ENCODE measurements at places on chromosomes 2 and 18. TPM values are rescaled to one million over a fixed set of nuclear protein-coding genes. Genes with fewer than 3 reads are reported as not detected.
A peak's percentile ranks its signal among the peaks of the same experiment; 100 is the strongest.

DNA sequence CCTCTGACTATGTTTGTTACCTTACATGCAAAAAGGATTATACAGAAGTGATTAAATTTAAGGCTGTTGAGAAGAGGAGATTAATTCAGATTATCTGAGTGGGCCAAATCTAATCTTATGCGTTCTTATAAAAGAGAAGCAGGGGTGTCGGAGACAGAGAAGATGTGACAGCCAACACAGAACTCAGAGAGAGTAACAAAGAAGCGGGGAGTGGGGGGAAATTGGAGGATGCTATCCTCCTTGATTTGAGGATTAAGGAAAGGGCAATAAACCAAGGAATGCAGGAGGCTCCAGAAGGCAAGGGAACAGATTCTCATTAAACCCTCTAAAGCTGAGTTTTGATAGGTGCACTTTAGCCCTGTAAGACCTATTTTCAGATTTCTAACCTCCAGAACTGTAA, 291.3 kb upstream of the REG3G start:
- no peak for DNase-seq
- H3K27me3 ChIP-seq: no peaks in the 10 kb centered on the region
- no peak overlapping the region for H3K27ac ChIP-seq
- no peaks in the 10 kb centered on the region for H3K36me3 ChIP-seq
- no peak overlapping the region for H3K4me3 ChIP-seq

Gene CACNB4
- 0.23 TPM for total RNA-seq

GRCh38 chr2:127897531-127898211, 11.9 kb upstream of the AMMECR1L start:
- peaks cover 4% of the 10 kb centered on the region for H3K27me3 ChIP-seq
- H3K27ac ChIP-seq: no peak overlapping the region
- no peak overlapping the region for H3K4me3 ChIP-seq

DNA sequence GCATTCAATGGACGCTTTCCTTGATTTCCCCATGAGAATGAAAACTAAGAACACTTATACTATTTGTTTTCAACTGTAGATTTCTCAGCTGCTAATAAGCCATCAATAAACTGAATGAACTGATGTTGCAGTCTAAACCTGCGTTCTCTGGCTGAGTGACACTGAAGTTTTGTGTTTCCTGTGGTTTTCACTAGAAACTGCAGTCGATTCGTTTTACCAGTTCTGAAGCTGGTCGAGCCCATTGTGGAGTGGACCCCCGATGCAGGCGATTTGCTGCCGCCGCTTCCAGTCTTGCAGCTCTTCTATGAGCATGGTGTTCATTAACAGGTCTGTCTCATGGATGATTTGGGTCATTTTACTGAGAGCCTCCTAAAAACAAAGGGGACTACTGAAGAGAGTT, 50.6 kb upstream of the STAT1 start:
- H3K4me3 ChIP-seq: peak overlapping the region; percentile 94
- peak overlapping the region; percentile 95 for H3K27ac ChIP-seq
- H3K27me3 ChIP-seq: no peaks in the 10 kb centered on the region
- DNase-seq: peak; percentile 53

DNA sequence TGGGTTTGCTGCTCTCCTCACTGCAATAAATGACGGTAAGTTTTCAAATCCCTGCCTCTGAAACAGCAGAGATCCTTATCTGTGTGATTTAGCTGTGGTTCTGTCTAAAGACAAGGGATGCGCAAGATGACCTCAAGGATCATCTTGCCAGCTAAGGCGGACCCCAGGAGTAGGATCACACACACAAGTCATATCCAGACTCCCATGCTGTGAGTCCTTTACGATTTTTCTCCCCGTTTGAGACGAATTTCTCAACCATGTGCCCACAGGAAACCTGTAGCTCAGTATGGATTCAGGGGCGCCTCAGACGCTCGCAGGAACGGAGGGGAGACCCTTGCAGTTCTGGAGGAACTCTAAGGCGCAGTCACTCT, 11.1 kb upstream of the DCTN1 start:
- peak overlapping the region; percentile 92 for H3K4me3 ChIP-seq
- H3K4me1 ChIP-seq: peaks cover 9% of the 10 kb centered on the region
- peak overlapping the region; percentile 76 for H3K27ac ChIP-seq
- no peaks in the 10 kb centered on the region for H3K36me3 ChIP-seq
- DNase-seq: peak; percentile 18

Gene MBD1
- total RNA-seq: 79.7 TPM

GRCh38 chr2:100733391-100734187, 86.3 kb upstream of the NPAS2 start:
- peaks cover 23% of the 10 kb centered on the region for H3K27me3 ChIP-seq
- no peak overlapping the region for H3K4me3 ChIP-seq
- no peaks in the 10 kb centered on the region for H3K36me3 ChIP-seq
- H3K4me1 ChIP-seq: no peaks in the 10 kb centered on the region
- no peak overlapping the region for H3K27ac ChIP-seq
- no peak for DNase-seq

Gene USP37
- total RNA-seq: 40.7 TPM

DNA sequence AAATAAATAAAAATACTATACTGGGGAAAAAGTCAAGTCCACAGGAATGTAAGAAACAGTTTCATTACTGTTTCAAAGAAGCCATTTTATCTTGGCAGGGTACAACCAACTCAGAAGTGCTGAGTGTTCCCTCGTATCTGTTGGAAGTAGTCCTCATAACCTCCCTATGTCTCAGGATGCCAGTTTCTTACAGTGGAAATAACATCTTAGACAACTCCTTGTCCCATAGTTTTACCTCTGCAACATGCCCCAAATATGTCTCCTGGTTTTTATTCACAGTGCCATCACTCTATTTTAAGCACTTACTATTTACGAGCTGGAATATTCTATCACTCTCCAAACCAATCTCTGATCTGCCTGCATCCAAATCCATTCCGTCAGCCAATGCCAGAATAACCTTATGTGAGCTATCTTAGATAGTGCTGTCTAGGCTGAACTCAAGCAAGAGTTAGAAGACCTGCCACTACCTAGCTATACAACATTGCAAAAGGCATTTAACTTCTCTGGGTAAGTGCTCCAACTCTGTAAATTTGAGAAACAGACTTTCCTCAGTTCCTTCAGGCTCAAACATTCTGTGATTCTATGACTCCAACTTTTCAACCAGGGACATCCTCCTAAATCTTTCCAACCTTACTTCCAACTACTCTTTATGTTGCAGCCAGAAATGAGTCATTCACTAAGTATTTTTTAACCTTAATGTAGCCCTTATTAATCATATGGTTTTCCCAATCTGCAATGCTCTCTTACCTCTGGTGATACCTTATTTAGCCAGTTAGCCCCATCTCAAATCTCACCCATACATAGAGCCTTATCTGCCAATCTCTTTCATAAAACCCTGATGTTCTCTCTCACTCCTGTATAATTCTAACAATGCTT, 66.7 kb downstream of the RTN4 start:
- H3K4me1 ChIP-seq: peaks cover 25% of the 10 kb centered on the region
- DNase-seq: no peak
- no peaks in the 10 kb centered on the region for H3K27me3 ChIP-seq
- no peak overlapping the region for H3K27ac ChIP-seq
- H3K4me3 ChIP-seq: no peak overlapping the region

Gene TUBB8B
- not detected for total RNA-seq

Data from activated T-helper 2 cell treated with anti-CD3 and anti-CD28 coated beads, Interferon-gamma antibody, Interleukin-2, Interleukin-4, amounts not matched to agents 10 μg/mL and 5 μg/mL and 100 μg/mL, durations not matched to agents 14 hours and 24 hours and 36 hours (primary cell).